B cell (primary cell): ENCODE measurements at places on chromosomes 3 and 15. TPM values are rescaled to one million over a fixed set of nuclear protein-coding genes. Genes with fewer than 3 reads are reported as not detected.

- no peak for DNase-seq
- H3K27ac ChIP-seq = no peak overlapping the region
- H3K27me3 ChIP-seq = no peaks in the 10 kb centered on the region
- H3K36me3 ChIP-seq = no peaks in the 10 kb centered on the region
- H3K4me1 ChIP-seq = peaks cover 4% of the 10 kb centered on the region
Measured at GRCh38 chr3:195916991-195917390, 8.6 kb upstream of the TNK2 start.

DNA sequence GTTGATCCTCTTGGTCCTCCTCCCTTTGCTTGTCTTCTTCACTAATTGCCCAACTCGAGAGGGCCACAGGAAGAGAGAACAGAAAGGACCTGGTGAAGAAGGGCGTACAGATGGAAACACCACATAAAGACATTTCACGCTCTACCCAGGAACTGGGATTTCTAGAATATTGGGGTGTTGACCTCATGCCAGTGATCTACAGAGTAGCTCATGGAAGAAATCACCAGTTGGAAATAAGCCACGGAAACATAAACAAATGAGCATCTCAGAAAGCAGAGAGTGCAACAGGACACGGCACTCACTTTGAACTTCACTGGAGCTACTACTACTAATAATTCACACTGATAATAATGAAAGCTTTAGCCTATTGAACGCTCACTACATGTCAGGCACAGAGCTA, 84.6 kb upstream of the ARHGEF3 start:
- H3K4me3 ChIP-seq = no peak overlapping the region
- H3K27ac ChIP-seq = no peak overlapping the region
- DNase-seq = no peak
- H3K4me1 ChIP-seq = peaks cover 19% of the 10 kb centered on the region
- no peaks in the 10 kb centered on the region for H3K36me3 ChIP-seq

- H3K4me1 ChIP-seq = no peaks in the 10 kb centered on the region
- H3K27ac ChIP-seq = no peak overlapping the region
- H3K27me3 ChIP-seq = peaks cover 4% of the 10 kb centered on the region
- H3K36me3 ChIP-seq = no peaks in the 10 kb centered on the region
- no peak for DNase-seq
Measured at GRCh38 chr3:28050885-28051284, 190.5 kb upstream of the CMC1 start.

ACTC1 gene
- not detected in 2 replicates for total RNA-seq

GOLGA8H gene
- total RNA-seq = 0.19 TPM in 1 of 2 replicates, not detected in the other

PDE12 gene
- total RNA-seq = 18.3 and 19.6 TPM in 2 replicates

GRCh38 chr3:61701011-61701410, 139.6 kb downstream of the PTPRG start:
- no peaks in the 10 kb centered on the region for H3K4me1 ChIP-seq
- no peak overlapping the region for H3K27ac ChIP-seq
- no peaks in the 10 kb centered on the region for H3K27me3 ChIP-seq
- DNase-seq = no peak

GRCh38 chr3:174295306-174296092, 563.6 kb upstream of the NAALADL2 start:
- DNase-seq = no peak
- no peaks in the 10 kb centered on the region for H3K36me3 ChIP-seq
- no peak overlapping the region for H3K27ac ChIP-seq
- H3K4me1 ChIP-seq = no peaks in the 10 kb centered on the region
- H3K27me3 ChIP-seq = no peaks in the 10 kb centered on the region
- no peak overlapping the region for H3K4me3 ChIP-seq

DNA sequence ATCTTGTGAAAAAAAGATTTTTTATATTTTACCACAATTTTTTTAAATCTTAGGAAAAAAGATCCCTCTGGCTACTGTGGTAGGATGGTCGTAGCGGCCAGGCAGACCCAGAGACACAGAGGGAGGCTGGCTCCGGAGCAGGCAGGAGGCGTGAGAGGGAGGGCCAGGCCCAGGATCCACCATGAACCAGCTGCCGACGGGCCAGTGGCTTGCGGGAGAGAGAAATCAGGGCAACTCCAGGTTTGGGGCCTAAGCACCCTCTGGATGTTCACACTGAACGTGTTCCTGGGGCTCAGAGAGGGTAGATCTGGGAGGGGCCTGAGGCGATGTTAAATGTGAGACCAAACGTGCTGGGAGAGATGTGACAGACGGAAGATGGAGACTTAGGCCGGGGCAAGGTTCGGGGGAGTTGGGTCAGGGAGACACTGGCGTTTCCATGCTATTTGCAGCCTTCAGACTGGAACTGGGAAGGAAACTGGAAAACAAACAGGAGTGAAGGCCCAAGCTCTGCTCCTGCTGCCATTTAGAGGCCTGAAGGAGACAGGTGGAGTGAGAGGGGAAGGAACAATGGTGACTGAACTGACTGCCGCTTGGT, 1.6 kb upstream of the VILL start:
- no peak for DNase-seq
- H3K4me3 ChIP-seq = no peak overlapping the region
- H3K36me3 ChIP-seq = no peaks in the 10 kb centered on the region
- H3K27ac ChIP-seq = no peak overlapping the region
- no peaks in the 10 kb centered on the region for H3K27me3 ChIP-seq
- peaks cover 5% of the 10 kb centered on the region for H3K4me1 ChIP-seq

CPN2 gene
- not detected in 2 replicates for total RNA-seq

- no peaks in the 10 kb centered on the region for H3K4me1 ChIP-seq
- H3K4me3 ChIP-seq = no peak overlapping the region
- no peaks in the 10 kb centered on the region for H3K36me3 ChIP-seq
- H3K27ac ChIP-seq = no peak overlapping the region
Measured at GRCh38 chr3:38614091-38614490, 35.4 kb downstream of the SCN5A start.

CD86 gene
- total RNA-seq = 31.5 and 37.6 TPM in 2 replicates

DNA sequence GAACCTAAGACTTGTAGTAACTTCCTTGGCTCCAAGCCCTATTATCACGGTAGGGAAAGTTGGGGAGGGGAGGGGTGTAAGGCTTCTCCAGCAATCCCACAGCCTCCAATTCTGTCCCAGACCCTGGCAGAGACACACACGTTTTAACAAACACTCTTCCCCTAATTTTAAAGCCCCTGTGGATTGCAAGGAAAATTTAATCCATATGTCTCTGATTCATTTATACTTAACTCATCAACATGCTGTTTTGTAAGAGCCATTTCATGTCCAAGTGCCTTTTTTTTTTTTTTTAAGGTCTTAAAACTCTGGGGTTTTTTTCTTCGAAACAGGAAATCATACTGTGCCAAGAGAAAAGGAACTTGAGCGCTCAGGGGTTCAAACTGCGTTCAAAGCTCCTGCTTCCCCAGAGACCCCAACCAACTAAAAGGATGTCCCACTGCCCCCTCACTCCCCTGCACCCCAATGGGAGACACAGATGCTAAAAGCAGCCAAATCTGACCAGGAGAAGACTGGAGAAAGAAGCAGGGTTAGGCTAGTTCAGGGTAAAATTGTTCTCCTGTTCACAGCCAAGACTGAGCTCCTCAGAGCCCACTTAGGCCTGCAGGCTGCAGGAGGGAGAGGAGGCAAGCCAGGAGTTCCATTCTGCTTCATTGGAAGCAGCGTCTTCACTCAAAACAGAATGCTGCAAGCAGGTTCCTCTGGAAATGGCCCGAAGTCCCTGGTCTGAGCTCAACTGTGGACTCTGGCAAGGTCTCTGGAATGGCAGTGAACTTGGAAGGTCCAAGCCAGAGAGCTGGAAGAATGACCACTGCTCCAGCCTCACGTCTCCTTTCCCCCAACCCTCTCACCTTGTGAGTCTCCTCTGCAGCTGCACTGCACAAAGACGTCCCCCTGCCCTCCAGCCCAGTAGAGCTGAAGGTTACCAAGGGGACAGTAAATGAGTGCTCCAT, 172.5 kb downstream of the NTRK3 start:
- no peak for DNase-seq
- H3K27ac ChIP-seq = no peak overlapping the region
- H3K4me3 ChIP-seq = no peak overlapping the region
- no peaks in the 10 kb centered on the region for H3K4me1 ChIP-seq
- no peaks in the 10 kb centered on the region for H3K27me3 ChIP-seq

NOX5 gene
- total RNA-seq = 0.05 TPM in 1 of 2 replicates, not detected in the other

DNA sequence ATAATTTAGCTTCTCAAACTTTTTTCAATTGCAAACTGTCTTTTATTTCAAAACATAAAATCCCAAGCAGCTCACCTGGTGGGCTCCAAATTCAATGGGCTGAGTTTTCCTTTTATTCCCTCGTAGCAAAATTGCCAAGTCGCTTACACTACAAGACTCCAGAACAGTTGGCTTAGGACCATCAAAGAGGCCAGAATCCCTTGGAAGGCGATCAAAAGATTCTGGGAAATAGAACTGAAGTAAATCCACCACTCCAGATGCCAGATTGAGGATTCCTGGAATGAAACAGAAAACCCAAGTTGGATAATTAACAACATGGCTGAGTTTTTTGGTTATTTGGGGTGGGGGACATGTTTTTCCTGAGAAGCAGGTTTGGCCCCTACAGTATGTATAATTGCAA, 87.7 kb upstream of the DCLK3 start:
- no peaks in the 10 kb centered on the region for H3K27me3 ChIP-seq
- peaks cover 1% of the 10 kb centered on the region for H3K36me3 ChIP-seq
- H3K4me1 ChIP-seq = no peaks in the 10 kb centered on the region
- H3K4me3 ChIP-seq = no peak overlapping the region

DNA sequence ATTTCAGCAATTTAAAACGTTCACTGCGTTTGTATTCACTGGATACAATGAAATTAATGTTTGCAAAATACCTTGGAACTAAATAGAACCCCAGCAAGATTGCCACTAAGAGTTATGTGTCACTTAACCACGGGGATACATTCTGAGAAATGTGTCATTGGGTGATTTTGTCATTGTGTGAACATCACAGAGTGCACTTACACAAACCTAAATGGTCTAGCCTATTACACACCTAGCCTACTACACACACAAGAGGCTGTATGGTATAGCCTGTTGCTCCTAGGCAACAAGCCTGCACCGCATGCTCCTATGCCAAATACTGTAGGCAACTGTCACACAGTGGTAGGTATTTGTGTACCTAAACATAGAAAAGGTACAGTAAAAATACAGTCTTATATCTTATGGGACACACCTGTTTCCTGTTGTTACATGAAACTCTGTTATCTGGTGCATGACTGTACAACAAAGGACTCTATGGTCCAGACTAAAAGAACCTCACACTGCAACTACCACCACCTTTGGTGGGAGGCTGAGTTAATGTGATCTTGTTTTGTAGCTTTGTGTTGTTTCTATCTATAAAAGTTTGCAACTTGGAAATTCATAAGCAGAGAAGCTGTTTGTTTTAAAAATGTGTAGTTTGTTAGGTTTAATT, 92.2 kb upstream of the NTRK3 start:
- no peaks in the 10 kb centered on the region for H3K27me3 ChIP-seq
- no peak overlapping the region for H3K4me3 ChIP-seq
- no peak overlapping the region for H3K27ac ChIP-seq
- DNase-seq = no peak
- no peaks in the 10 kb centered on the region for H3K36me3 ChIP-seq

AGTR1 gene
- total RNA-seq = not detected in 2 replicates

GRCh38 chr15:54321426-54321825, 343.2 kb downstream of the UNC13C start:
- no peak for DNase-seq
- no peaks in the 10 kb centered on the region for H3K36me3 ChIP-seq
- no peaks in the 10 kb centered on the region for H3K27me3 ChIP-seq

DNA sequence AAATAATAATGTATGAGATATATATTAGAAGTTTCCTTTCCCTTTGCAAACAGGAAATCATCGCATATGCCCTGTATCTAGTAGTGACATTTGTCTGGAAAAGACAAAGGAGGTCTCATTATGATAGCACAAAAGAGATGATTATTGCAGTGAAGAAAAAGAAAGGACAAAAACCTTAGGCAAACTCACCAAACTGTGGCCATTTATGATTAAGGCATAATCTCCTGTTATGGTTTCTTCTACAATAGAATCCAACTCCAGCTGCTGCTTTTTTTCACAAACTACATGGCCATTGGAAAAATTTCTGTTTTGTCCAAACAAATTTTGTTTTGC, 218.2 kb downstream of the ATP8B4 start:
- H3K4me1 ChIP-seq = no peaks in the 10 kb centered on the region
- H3K4me3 ChIP-seq = no peak overlapping the region
- no peaks in the 10 kb centered on the region for H3K36me3 ChIP-seq
- no peak for DNase-seq
- H3K27ac ChIP-seq = no peak overlapping the region

ALS2CL gene
- 0.22 and 0.34 TPM in 2 replicates for total RNA-seq

GRCh38 chr3:186476044-186476468, 68.1 kb downstream of the CRYGS start:
- no peaks in the 10 kb centered on the region for H3K4me1 ChIP-seq
- H3K27ac ChIP-seq = no peak overlapping the region
- H3K27me3 ChIP-seq = no peaks in the 10 kb centered on the region
- no peaks in the 10 kb centered on the region for H3K36me3 ChIP-seq
- H3K4me3 ChIP-seq = no peak overlapping the region
- no peak for DNase-seq

IL12A gene
- total RNA-seq = 4.3 and 6.1 TPM in 2 replicates

DUOXA2 gene
- not detected in 2 replicates for total RNA-seq

DNA sequence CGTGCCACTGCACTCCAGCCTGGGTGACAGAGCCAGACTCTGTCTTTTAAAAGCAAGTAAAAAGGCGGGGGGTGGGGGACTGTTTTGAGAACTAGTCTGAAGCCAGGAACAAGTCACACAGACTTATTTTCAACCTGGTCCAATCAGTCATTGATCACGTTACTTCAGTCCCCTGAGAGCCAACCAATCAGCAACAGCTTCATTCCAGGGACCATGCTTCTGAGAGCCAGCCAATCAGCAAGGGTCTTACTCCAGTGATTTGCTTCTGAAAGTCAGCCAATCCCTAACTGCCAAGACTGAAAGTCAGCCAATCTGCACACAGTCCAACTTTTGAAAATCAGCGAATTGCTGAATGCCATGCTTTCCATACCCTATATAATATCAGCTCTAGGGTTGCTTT, 48.6 kb upstream of the C15orf39 start:
- DNase-seq = no peak
- H3K27me3 ChIP-seq = no peaks in the 10 kb centered on the region
- H3K4me3 ChIP-seq = no peak overlapping the region
- no peak overlapping the region for H3K27ac ChIP-seq

LDHAL6B gene
- total RNA-seq = not detected in 2 replicates

FBXO22 gene
- total RNA-seq = 23.3 and 24.1 TPM in 2 replicates

- no peak for DNase-seq
- no peak overlapping the region for H3K4me3 ChIP-seq
- no peaks in the 10 kb centered on the region for H3K27me3 ChIP-seq
- H3K27ac ChIP-seq = no peak overlapping the region
- no peaks in the 10 kb centered on the region for H3K4me1 ChIP-seq
Measured at GRCh38 chr3:18149386-18149785, 275.8 kb downstream of the SATB1 start.

GRCh38 chr3:27578032-27578431, 93.8 kb upstream of the SLC4A7 start:
- no peaks in the 10 kb centered on the region for H3K4me1 ChIP-seq
- H3K36me3 ChIP-seq = no peaks in the 10 kb centered on the region
- H3K4me3 ChIP-seq = no peak overlapping the region
- H3K27me3 ChIP-seq = no peaks in the 10 kb centered on the region
- DNase-seq = no peak
- no peak overlapping the region for H3K27ac ChIP-seq

GSK3B gene
- total RNA-seq = 33.3 and 35.5 TPM in 2 replicates
